Uterus (tissue), 4 donors: ENCODE measurements at places on chromosomes 2 and 18.

DNA sequence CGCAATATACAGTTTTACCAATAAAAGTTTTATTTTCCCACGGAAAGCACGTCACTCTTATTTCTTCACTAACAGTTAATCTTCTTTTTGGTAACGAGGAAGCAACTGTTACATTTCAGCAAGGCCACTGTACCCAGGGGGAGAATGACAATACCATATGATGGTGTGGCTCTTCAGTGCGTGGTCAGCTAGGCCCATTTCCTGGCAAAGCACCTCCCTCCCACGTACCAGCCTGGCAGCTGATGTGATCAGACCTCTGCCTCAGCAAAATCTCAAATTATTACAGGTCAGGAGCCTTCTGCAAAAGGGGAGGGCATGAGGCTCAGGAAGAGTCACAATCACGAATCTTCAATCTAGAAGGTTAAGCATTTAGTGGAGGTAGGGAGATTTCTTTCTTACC is 55.4 kb downstream of the KLF7 start:
- H3K27ac ChIP-seq = no peak overlapping the region
- H3K4me3 ChIP-seq = no peak overlapping the region
- H3K4me1 ChIP-seq = no peaks in the 10 kb centered on the region
- DNase-seq = no peak

DNA sequence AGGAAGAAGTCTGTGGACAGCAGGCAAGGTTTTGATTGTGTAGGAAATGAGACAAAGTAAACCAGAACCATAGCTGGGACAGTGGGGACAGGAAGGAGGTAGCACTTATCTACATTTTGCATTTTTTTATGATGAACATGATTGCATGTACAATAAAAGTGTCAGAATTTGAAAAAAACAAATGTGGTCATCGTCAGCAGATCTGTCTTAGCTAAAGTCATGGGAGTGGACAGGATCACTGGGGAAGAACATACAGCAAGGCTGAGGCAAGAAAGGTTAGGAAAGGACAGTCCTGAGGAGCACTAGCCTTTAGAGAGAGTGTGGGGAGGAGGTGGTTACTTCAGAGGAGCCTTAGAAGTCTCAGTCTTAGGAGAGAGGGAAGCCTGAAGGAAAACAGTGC is 35.1 kb upstream of the SLC14A2 start:
- H3K4me3 ChIP-seq = no peak overlapping the region
- DNase-seq = no peak
- no peaks in the 10 kb centered on the region for H3K27me3 ChIP-seq
- peak overlapping the region; percentile 14 for H3K27ac ChIP-seq
- H3K36me3 ChIP-seq = no peaks in the 10 kb centered on the region

DNA sequence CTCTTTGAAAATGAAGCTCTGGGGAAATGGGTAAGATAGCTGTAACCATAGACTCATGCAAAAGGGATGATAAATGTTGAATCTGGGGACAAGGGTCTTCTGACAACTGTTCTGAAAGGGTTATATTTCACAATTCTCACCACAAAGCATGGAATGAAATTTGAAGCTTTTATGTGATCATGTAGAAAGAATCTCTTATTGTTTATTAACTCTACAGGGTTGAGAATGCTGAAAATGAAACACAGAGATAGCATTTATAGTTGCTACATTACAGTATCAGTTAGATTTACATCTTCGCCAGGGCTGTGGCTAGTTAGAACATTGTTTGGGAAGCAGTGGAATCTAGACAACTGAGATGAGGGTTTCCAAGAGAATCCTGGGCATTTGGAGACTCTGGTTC is 97.4 kb upstream of the LHCGR start:
- no peak overlapping the region for H3K27ac ChIP-seq
- no peak overlapping the region for H3K4me3 ChIP-seq
- no peaks in the 10 kb centered on the region for H3K4me1 ChIP-seq

DNA sequence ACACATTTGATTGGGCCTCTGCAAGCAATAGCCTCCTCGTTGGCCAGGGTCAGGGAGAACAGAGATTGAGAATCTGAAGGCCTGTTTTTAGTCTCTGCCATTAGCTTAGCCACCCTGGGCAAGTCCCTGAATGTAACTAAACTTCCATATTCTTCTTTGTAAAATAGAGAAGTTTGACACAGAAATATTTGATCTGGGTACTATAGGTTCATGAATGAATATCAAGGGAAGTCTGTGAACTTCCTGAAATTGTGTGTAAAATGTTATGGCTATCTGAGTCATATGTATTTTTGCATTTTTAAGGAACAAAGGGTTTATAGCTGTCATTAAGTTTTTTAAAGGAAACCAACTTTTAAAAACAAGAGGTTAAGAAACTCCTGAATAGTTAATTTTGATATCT is 23.2 kb downstream of the RND3 start:
- DNase-seq = no peak
- no peaks in the 10 kb centered on the region for H3K36me3 ChIP-seq
- no peak overlapping the region for H3K27ac ChIP-seq
- no peaks in the 10 kb centered on the region for H3K4me1 ChIP-seq
- no peak overlapping the region for H3K4me3 ChIP-seq

- no peak for DNase-seq
- H3K4me1 ChIP-seq = no peaks in the 10 kb centered on the region
- H3K27ac ChIP-seq = no peak overlapping the region
- no peak overlapping the region for H3K4me3 ChIP-seq
- no peaks in the 10 kb centered on the region for H3K27me3 ChIP-seq
Observed at GRCh38 chr18:54086863-54087262, 137.6 kb downstream of the MBD2 start.

DNA sequence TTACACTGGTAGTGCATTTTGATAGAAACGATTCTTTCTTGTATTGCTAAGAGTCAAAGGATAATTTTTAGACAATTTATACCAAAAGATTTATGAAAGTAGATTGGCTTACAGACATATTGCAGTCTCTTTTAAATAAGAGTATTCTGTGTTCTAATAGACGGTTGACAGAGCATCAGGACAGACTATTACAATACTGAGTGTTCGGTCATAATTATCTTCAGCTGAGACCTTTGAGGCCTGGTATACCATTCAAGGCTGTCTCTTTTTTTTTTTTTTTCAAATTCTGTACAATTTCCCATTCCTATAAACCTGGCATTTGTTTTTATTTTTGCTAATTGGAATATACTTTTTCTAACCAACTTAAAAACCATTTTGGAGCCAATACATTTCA is 140.6 kb upstream of the NOSTRIN start:
- no peaks in the 10 kb centered on the region for H3K4me1 ChIP-seq
- DNase-seq = no peak
- H3K27me3 ChIP-seq = no peaks in the 10 kb centered on the region
- H3K27ac ChIP-seq = peak overlapping the region; percentile 26

- DNase-seq = no peak
- H3K4me3 ChIP-seq = no peak overlapping the region
- H3K27me3 ChIP-seq = no peaks in the 10 kb centered on the region
- H3K36me3 ChIP-seq = no peaks in the 10 kb centered on the region
Observed at GRCh38 chr2:37507051-37507410, 162.6 kb downstream of the QPCT start.

- no peak for DNase-seq
- H3K4me3 ChIP-seq = no peak overlapping the region
- H3K36me3 ChIP-seq = no peaks in the 10 kb centered on the region
Observed at GRCh38 chr2:105427485-105427884, 28.6 kb upstream of the FHL2 start.

DNA sequence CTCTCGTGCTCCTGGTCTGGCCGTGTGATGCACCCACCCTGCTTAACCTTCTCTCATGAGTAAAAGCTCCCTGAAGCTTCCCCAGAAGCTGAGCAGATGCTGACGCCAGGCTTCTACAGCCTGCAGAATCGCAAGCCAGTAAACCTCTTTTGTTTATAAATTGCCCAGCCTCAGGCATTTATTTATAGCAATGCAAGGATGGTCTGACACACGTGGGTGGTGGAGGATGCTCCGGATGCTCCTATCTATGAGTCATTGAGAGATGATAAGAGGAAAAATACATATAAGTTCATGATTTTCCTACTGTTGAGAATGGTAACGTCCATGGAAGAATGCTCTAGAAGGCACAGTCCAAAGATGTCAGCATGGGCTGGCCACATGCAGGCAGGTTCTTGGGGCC is 8.6 kb upstream of the ST6GAL2 start:
- H3K36me3 ChIP-seq = no peaks in the 10 kb centered on the region
- H3K27me3 ChIP-seq = no peaks in the 10 kb centered on the region
- H3K4me3 ChIP-seq = no peak overlapping the region
- no peaks in the 10 kb centered on the region for H3K4me1 ChIP-seq

- no peak for DNase-seq
- no peak overlapping the region for H3K4me3 ChIP-seq
- H3K27me3 ChIP-seq = no peaks in the 10 kb centered on the region
- no peaks in the 10 kb centered on the region for H3K36me3 ChIP-seq
- H3K4me1 ChIP-seq = no peaks in the 10 kb centered on the region
- no peak overlapping the region for H3K27ac ChIP-seq
Observed at GRCh38 chr18:32422201-32422600, 48.5 kb downstream of the GAREM1 start.

- no peaks in the 10 kb centered on the region for H3K27me3 ChIP-seq
- no peaks in the 10 kb centered on the region for H3K4me1 ChIP-seq
- no peak overlapping the region for H3K27ac ChIP-seq
- DNase-seq = no peak
Observed at GRCh38 chr18:49862656-49863385, 49.5 kb upstream of the ACAA2 start.

GRCh38 chr2:151097128-151097527 is 164.5 kb downstream of the RBM43 start:
- H3K4me3 ChIP-seq = no peak overlapping the region
- no peak overlapping the region for H3K27ac ChIP-seq
- no peak for DNase-seq
- no peaks in the 10 kb centered on the region for H3K4me1 ChIP-seq

DNA sequence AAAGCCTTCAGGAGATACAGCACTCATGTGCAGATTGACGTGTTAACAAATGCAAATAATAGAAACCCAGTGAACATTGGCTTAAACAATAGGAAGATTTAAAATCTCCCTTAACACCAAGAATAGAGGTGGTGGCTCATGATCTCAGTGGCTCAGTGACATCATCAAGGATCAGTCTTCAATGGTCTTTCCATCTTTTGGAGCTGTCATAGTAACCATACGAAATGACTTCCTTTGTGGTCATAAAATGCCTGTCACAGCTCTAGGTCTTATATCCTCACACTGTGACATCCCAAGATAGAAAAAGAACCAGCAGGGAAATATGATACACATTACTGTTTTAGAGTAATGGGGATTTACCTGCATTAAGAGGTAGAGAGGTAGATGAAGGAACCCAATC is 59.6 kb upstream of the ACKR3 start:
- peaks cover 7% of the 10 kb centered on the region for H3K4me1 ChIP-seq
- H3K27ac ChIP-seq = no peak overlapping the region

GRCh38 chr2:222380456-222380855 is 43.9 kb upstream of the SGPP2 start:
- no peaks in the 10 kb centered on the region for H3K27me3 ChIP-seq
- no peak overlapping the region for H3K27ac ChIP-seq
- no peaks in the 10 kb centered on the region for H3K4me1 ChIP-seq
- H3K36me3 ChIP-seq = no peaks in the 10 kb centered on the region
- no peak overlapping the region for H3K4me3 ChIP-seq

GRCh38 chr2:8644605-8645175 is 37.2 kb upstream of the ID2 start:
- H3K27ac ChIP-seq = no peak overlapping the region
- no peak for DNase-seq
- H3K36me3 ChIP-seq = no peaks in the 10 kb centered on the region
- H3K4me3 ChIP-seq = no peak overlapping the region

- H3K27me3 ChIP-seq = no peaks in the 10 kb centered on the region
- H3K36me3 ChIP-seq = no peaks in the 10 kb centered on the region
- no peak overlapping the region for H3K27ac ChIP-seq
- H3K4me1 ChIP-seq = no peaks in the 10 kb centered on the region
- no peak overlapping the region for H3K4me3 ChIP-seq
Observed at GRCh38 chr2:203796248-203797010, 71.1 kb upstream of the CTLA4 start.

DNA sequence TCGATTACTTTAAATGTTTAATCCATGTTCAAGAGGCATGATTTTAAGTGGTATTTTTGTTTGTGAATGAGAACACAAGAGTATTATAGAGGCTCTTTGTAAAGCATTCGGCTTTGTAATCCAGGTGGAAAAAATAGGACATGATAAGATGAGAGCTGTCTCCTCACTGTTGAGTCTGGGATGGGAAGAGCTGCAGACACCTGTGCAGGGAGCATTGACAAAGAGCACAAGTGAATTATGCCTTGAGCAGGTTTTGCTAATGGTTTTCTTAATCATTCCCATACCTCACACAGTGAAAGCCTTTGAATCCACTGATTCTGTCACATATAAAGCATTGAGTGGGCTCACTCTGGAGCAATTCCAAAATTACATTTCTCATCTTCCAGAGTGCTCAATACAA is 9.6 kb downstream of the COL6A3 start:
- peak overlapping the region; percentile 97 for H3K27ac ChIP-seq
- no peak for DNase-seq

DNA sequence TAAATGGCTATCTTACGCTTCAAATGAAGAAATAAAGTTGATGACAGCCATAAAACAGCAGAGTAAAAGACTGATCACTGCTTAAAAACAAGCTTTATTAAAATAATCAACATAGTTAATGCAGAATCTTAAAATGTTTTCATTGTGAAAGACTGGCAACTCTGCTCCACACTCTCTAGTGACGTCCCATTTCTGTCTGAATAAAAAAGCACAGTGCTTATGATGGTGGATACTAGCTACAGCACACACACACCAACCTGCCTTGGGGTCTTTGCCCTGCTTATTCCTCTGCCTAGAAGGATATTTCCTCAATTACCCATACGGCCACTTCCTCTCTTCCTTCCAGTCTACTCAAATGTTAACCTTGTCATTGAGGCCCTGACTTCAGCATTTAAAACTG is 19.1 kb downstream of the C1D start:
- H3K4me3 ChIP-seq = no peak overlapping the region
- DNase-seq = no peak
- no peaks in the 10 kb centered on the region for H3K36me3 ChIP-seq
- no peaks in the 10 kb centered on the region for H3K4me1 ChIP-seq

GRCh38 chr2:219416938-219417337 is 1.2 kb upstream of the DES start:
- no peaks in the 10 kb centered on the region for H3K36me3 ChIP-seq
- H3K4me3 ChIP-seq = no peak overlapping the region
- no peak for DNase-seq
- no peaks in the 10 kb centered on the region for H3K27me3 ChIP-seq
